ENCODE measurements at places on chromosomes 7 and 10. TPM values are rescaled to one million over a fixed set of nuclear protein-coding genes. Genes with fewer than 3 reads are reported as not detected.

DNA sequence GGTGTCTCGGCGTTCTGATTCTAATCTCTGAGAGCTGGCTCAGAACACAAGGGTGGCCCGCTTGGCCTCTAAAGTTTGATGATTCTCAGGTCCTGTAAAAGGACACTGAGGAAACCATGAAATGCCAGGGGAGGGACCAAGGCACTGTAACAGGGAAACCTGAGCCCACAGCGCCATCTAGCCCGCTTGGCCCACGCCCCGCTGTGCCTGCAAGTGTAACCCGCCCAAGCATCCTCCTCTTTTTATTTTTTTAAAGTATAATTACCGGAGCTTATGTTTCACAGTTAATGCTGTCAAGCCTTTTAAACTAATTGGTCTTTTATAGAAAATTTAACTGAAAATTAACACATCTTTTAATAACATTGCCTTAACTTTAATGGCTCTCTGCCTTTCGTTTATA is 734.7 kb downstream of the KCNMA1 start:
- H3K4me3 ChIP-seq: no peak overlapping the region
- no peak for ATAC-seq
- H3K36me3 ChIP-seq: no peaks in the 10 kb centered on the region
- H3K4me1 ChIP-seq: no peaks in the 10 kb centered on the region
- no peaks in the 10 kb centered on the region for H3K27me3 ChIP-seq
- H3K27ac ChIP-seq: no peak overlapping the region

DNA sequence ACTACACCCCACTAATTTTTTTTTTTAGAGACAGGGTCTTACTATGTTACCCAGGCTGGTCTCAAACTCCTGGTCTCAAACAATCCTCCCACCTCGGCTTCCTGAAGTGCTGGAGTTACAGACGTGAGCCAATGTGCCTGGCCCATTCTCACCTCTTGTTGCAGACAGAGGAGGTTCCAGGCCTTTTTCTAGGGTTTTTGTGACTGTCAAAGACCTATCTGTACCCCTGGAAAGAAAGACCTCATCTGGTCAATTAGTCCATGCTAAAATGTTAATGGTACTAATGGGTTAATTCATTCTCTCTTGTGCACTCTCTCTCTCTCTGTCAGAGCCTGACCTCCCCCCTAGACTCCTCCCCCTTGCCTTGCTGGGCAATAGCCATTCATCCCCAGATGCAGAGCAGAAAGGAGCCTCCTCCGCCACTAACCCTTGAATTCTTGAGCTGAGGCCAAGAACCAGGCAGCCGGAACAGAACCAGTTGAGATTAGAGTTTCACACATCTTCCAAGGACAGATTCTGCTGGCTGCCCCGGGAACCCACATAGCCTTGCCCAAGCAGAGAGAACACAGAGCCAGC is 209.7 kb downstream of the SKIDA1 start:
- no peak for ATAC-seq
- H3K27ac ChIP-seq: no peak overlapping the region
- H3K36me3 ChIP-seq: no peaks in the 10 kb centered on the region
- peaks cover 6% of the 10 kb centered on the region for H3K27me3 ChIP-seq

GRCh38 chr7:100465299-100465698 is 1.2 kb upstream of the SPACDR start:
- no peak overlapping the region for H3K4me3 ChIP-seq
- H3K27ac ChIP-seq: no peak overlapping the region
- ATAC-seq: no peak
- no peaks in the 10 kb centered on the region for H3K4me1 ChIP-seq
- H3K36me3 ChIP-seq: peaks cover 89% of the 10 kb centered on the region
- no peaks in the 10 kb centered on the region for H3K27me3 ChIP-seq

DNA sequence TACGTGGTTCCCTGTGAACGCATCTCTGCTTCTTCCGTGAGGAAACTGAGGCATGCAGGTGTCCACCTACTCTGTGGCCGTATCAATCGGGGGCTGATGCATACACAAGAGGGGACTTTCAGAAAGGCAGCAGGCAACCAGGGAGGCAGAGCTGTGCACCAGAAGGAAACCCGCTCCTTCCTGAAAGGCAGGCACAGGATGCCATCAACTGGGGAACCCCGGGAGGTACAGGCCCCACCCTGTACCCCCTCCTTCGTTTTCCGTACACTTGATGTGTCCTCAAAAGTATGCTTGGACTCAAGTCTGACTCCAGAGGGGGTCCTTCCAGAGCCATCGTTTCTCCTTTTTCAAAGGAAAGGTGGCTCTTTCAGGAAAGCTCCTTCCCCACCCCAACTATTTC is 59.5 kb downstream of the ASB13 start:
- no peak for ATAC-seq
- H3K36me3 ChIP-seq: no peaks in the 10 kb centered on the region
- peaks cover 5% of the 10 kb centered on the region for H3K27me3 ChIP-seq
- no peak overlapping the region for H3K4me3 ChIP-seq
- H3K4me1 ChIP-seq: peaks cover 4% of the 10 kb centered on the region

DNA sequence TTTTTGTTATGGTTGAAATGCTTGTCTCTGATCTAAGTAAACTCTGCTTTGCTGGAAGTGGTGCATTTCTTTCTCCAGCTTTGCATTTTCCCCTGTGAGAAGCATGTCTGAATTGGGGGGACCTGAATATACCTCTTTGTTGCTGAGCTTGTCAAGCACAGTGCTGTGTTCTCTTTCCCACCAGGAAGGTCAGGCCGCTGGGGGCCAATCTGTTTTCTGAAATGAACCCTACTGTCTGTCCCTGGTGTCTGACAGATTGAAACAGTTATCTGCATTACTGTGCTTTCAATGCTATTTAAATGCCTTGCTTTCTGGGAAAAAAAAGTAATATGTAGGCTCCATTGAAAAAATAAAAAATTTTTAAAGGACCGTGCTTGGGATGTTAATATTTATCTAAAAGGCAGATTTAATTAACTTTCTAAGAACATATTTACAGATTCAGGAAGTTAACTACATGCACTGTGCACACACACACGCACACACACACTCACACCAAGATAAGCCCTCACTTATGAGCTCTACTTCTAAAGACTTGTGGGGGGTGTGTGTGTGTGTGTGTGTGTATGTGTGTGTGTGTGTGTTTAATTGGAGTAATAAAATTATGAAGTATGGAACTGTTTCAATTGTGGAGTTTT is 127.0 kb upstream of the FZD1 start:
- no peak for ATAC-seq
- no peaks in the 10 kb centered on the region for H3K4me1 ChIP-seq
- no peaks in the 10 kb centered on the region for H3K36me3 ChIP-seq
- H3K4me3 ChIP-seq: no peak overlapping the region

DNA sequence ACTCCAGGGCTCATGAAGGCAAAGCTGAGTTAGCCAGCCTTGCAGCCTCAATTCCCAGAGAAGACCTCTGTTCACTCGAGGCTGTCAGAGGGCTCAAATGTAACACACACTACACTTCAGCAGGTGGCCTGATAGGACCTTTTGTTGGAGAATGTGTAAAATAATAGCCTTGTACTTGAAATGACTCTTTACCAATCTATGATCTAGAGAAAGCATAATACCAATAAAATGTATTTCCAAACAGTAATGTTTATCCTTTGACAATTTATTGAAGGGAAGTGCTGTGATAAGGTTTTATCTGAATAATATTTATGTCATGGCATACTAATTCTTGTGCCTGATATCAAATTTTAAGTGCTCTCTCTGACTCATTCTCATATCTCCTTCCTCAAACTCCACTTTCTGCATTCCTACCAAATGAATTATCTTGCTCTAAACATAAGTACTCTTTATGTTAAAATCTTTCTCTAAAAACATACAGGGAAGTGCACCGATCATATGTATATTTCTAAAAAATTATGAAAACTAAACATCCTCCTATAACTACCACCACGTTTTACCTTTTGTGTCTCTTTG is 20.9 kb downstream of the CYP3A7 start:
- H3K36me3 ChIP-seq: peaks cover 22% of the 10 kb centered on the region
- no peak overlapping the region for H3K4me3 ChIP-seq
- ATAC-seq: no peak
- no peaks in the 10 kb centered on the region for H3K27me3 ChIP-seq
- H3K4me1 ChIP-seq: no peaks in the 10 kb centered on the region

GRCh38 chr10:95524358-95525032 is 36.7 kb downstream of the SORBS1 start:
- H3K27ac ChIP-seq: no peak overlapping the region
- no peak for ATAC-seq
- peaks cover 3% of the 10 kb centered on the region for H3K4me1 ChIP-seq
- peaks cover 9% of the 10 kb centered on the region for H3K27me3 ChIP-seq
- no peaks in the 10 kb centered on the region for H3K36me3 ChIP-seq

DNA sequence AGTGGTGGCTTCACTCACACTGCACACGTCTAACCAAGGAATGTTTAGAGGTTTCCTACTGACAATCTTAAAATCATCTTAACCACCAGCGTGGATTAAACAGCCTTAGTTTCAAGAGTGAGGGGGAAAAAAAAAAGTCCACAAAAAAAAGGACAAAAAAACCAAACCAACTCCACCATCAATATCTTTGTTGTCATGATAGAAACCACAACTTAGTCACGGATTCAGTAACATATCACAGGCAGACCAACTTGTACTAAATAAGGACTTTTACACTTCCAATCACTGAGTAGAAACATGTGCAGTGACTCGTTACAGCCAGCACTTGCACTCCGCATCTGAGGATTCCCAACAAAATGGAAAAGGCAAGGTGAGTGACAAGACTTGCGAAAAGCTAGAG is 46.5 kb downstream of the FAM171A1 start:
- no peaks in the 10 kb centered on the region for H3K36me3 ChIP-seq

GRCh38 chr7:23345601-23346000 is 46.5 kb downstream of the MALSU1 start:
- H3K4me1 ChIP-seq: peaks cover 17% of the 10 kb centered on the region
- H3K36me3 ChIP-seq: no peaks in the 10 kb centered on the region
- no peak for ATAC-seq
- peak overlapping the region; percentile 70 for H3K4me3 ChIP-seq
- H3K27ac ChIP-seq: peak overlapping the region; percentile 8

- H3K36me3 ChIP-seq: no peaks in the 10 kb centered on the region
- H3K27me3 ChIP-seq: peaks cover 8% of the 10 kb centered on the region
- no peak overlapping the region for H3K4me3 ChIP-seq
- H3K27ac ChIP-seq: no peak overlapping the region
- peak; percentile 49 for ATAC-seq
- H3K4me1 ChIP-seq: peaks cover 5% of the 10 kb centered on the region
Observed at GRCh38 chr7:106313456-106313901, 28.7 kb upstream of the NAMPT start.

GRCh38 chr7:135537905-135538304 is 19.8 kb upstream of the NUP205 start:
- H3K36me3 ChIP-seq: no peaks in the 10 kb centered on the region
- no peaks in the 10 kb centered on the region for H3K4me1 ChIP-seq
- ATAC-seq: no peak
- peaks cover 15% of the 10 kb centered on the region for H3K27me3 ChIP-seq
- no peak overlapping the region for H3K27ac ChIP-seq

GRCh38 chr7:143285806-143286521 is 1.2 kb downstream of the TMEM139 start:
- peaks cover 22% of the 10 kb centered on the region for H3K4me1 ChIP-seq
- H3K27ac ChIP-seq: no peak overlapping the region
- peaks cover 25% of the 10 kb centered on the region for H3K36me3 ChIP-seq
- no peak overlapping the region for H3K4me3 ChIP-seq

The KIAA1549 gene
- total RNA-seq: 1.2 TPM

The JAKMIP3 gene
- 1.2 TPM for total RNA-seq

The SPDYE5 gene
- total RNA-seq: 0.24 TPM

The NCOA4 gene
- 114 TPM for total RNA-seq

The ZFAND4 gene
- 16.4 TPM for total RNA-seq

The NPTX2 gene
- total RNA-seq: not detected

The CALCR gene
- total RNA-seq: not detected
